ENCODE measurements at places on chromosomes 16 and 17.

- DNase-seq = peak; percentile 16
These were observed 744 bp upstream of the GGNBP2 start for GRCh38 chr17:36544044-36544306.

DNA sequence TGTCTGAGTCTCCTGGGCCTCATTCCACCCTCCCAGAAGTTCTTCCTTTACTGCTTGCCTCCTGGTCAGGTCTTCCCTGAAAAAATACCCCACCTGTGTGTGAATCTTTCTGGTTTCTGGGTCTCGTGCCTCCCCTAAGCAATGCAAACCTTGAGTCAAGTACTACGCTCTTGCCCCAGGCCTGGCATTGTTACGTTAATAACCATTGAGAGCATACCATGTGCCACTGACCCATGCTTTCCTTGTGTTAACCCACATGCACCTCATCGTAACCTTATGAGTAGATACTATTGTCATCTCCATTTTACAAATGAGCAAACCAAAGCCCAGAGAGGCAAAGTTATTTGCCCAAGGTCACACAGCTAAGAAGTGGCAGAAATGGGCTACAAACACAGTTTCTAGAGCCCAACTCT lies 25.4 kb upstream of the TOB1 start:
- no peak for DNase-seq

DNA sequence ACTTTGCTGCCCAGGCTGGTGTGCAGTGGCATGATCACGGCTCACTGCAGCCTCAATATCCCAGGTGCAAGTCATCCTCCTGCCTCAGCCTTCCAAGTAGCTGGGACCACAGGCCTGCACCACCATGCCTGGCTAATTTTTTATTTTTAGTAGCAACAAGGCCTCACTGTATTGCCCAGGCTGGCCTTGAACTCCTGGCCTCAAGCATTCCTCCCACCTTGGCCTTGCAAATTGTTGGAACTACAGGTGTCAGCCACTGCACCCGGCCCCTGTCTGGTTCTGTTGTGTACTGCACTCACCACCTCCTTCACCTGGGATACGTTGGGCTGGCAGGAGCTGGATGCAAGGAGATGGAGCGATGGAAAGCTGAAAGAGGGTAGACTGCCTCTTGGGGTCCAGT lies 8.5 kb downstream of the PLA2G15 start:
- no peak for DNase-seq

- DNase-seq = no peak
These were observed 55.7 kb upstream of the LGALS9 start for GRCh38 chr17:27575096-27575911.

- DNase-seq = no peak
These were observed 34.9 kb upstream of the C16orf78 start for GRCh38 chr16:49338611-49339265.

- no peak for DNase-seq
These were observed 110.7 kb upstream of the DHX40 start for GRCh38 chr17:59454633-59455105.

DNA sequence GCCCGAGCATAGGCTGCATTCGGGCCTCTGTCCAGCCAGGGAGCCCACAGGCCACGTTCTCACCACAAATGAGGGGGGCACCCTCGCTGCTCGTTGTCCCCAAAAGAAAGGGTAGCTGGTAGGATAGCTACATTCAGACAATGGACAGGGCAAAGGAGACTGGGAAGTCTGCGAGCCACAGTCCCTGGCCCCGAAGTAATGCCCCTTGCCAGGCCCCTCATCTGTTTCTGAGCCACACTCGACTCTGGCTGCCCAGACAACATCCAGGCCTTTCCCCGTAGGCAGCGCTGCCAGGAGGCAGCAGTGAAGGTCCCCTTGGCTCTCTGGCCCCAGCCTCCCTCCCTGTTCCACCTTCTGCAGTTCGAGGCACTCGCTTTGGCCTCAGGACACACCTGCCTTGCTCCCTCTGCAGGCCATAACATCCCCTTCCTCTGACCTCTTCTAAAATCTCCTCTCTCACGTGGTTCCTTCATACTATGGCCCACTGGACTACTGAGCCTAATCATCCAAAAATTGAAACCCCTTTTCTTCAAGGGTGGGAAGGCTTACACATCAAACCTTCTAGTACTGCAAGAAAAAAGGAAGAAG lies 12.2 kb downstream of the AIPL1 start:
- no peak for DNase-seq

GRCh38 chr17:78677303-78678221 lies 100.4 kb upstream of the DNAH17 start:
- no peak for DNase-seq

DNA sequence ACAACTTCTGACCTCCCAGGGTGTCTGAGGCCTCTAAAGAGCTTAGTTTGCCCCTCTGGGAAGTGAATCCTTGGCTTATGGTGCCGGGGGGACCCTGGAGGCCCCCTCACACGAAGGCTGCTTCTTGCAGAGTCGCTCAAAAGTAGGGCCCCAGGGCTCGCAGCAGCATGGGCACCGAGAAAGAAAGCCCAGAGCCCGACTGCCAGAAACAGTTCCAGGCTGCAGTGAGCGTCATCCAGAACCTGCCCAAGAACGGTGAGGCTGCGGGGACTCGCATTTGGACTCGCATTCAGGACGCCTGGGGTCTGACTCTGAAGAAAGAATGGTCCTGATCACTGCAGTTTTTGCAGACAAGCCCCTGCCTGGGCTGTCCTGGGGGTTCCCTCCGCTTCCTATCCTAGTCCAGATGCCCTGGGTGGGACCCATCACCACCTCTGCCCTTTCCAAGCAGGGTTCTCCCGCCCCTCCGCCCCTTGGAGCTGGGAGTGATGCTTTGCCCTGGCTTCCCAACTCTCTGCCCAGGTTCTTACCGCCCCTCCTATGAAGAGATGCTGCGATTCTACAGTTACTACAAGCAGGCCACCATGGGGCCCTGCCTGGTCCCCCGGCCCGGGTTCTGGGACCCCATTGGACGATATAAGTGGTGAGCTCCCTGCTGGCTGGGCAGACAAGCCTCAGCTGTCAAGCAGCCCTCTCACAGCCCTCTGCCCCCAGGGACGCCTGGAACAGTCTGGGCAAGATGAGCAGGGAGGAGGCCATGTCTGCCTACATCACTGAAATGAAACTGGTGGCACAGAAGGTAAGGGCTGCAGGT lies 698 bp downstream of the ACBD4 start:
- no peak for DNase-seq

DNA sequence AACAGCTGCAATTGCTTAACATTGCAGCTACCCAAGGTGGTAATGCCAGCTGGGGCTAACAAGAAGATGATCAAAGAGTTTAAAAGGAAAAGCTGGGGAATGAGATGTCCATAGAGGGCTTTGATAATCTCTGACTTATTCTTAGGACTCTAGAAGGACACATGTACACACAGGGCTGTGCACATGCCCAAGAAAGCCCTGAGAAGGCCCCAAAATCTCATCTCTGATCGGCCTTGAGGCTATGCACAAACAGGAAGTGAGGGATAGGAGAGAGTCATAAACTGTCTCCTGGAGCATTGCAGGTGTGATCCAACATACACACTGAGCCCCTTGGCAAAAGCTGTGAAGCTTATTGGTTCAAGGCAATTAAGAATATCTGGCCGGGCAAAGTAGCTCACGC lies 17.2 kb upstream of the RABEP1 start:
- no peak for DNase-seq

DNA sequence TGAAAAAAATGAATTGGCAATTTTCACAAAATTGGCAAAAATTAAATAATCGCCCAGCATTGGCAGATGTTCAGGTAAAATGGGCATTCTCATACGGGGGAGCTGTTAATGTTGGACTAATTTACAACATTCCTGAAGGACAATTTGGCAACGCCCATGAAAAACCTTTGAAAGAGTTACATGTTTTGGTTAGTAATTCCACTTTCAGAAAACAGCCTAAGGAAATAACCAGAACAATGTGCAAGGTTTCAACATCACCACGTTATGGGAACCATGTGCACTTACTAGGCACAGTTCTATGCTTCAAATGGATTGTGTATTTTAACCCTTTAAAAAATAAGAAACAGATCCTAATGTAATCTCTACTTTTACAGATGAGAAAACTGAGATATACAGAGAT lies 62.7 kb downstream of the CDYL2 start:
- DNase-seq = no peak

GRCh38 chr17:75152523-75152921 lies 1.8 kb downstream of the JPT1 start:
- DNase-seq = no peak

GRCh38 chr17:50056961-50057330 lies 1.0 kb downstream of the ITGA3 start:
- no peak for DNase-seq

DNA sequence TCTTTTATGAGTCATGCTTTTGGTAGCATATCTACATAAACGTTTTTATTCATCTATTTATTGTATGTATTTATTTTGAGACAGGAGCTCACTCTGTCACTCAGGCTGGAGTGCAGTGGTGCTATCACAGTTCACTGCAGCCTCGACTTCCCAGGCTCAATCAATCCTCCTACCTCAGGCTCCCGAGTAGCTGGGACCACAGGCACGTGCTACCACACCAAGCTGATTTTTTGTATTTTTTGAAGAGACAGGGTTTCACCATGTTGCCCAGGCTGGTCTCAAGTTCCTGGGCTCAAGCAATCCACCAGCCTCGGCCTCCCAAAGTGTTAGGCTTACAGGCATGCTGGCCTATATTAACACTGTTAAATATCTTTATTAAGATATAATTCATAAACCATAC lies 20.4 kb upstream of the IL4R start:
- DNase-seq = no peak

DNA sequence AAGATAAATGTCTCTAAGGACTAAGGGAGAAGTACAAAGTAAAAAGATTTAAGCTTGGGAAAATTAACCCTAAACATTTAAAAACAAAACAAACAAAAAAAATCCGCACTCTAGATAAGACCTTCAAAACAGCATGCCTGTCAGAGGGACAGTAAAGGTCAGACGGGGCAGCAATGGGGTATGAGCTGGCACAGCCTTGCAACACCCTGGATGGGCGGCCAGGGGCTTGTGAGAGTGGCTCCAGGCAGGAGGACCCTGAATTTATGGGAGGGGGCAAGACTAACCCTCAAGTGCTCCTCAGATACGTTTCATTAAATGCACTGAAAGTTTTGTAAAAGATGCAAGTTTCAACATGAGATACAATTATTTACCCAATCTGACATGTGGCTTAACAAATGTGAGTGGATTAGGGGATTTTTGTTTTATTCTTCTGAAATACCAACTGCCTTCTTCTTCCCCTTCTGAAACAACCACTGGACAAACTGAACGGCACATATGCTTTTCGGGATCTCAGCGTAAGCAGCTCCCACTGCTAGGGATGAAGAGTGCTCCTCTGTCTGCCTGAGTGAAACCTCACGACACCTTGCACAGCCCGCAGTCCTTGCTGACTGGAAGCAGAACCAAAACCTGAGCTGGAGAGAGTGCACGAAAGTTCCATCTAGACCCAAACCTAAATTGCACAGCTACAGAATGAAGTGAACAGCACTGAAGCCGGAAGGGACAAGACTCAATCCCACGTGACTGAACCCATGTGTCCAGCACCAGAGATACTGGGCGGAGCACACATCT lies 128.4 kb downstream of the ANKRD11 start:
- DNase-seq = no peak

GRCh38 chr17:78329263-78330059 lies 30.4 kb downstream of the SOCS3 start:
- DNase-seq = no peak

DNA sequence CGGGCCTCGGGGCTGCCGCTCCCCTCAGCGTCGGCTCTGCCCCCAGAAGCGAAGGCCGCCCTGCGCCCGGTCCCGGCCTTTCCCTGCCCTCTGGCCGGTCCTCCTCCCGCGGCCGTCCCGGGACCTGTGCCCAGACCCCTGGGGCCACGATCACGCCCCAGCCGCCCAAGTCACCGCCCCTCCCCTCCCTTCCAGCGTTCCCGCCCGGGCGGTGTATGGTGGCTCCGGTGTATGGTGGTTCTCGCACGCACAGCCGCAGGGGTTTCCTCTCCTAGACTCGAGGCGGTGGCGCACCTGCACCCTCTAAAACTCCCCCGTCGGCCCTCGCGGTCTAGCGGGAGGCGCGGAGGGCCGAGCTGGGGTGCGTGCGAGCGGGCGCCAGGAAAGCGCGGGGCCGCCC lies 10.0 kb downstream of the TIGD7 start:
- no peak for DNase-seq

DNA sequence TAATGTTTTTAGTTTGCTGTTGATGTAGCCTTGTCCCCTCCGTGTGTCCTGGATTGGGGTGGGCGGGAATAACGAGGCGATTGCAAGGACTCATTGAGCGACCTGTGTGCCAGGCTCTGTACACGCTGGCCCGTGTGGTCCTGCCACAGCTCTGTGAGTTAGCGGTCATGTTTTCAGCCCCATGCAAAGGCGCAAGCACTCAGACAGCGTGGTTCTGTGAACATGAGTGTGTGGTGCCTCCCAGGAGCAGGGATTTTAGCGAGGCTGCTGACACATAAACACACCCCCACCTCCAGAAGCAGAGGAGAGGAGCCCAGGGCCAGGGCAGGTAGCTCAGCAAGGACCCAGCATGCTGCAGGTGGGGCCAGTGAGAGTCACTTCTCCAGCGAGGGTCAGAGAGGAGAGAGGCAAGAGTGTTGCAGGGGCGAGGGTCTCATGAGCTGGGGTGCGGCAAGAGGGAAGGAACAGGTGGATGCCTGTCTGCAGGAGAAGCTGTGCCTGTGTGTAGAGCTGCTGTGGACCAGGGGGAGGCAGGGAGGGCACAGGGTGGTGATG lies 115.3 kb downstream of the OR1D5 start:
- DNase-seq = no peak

DNA sequence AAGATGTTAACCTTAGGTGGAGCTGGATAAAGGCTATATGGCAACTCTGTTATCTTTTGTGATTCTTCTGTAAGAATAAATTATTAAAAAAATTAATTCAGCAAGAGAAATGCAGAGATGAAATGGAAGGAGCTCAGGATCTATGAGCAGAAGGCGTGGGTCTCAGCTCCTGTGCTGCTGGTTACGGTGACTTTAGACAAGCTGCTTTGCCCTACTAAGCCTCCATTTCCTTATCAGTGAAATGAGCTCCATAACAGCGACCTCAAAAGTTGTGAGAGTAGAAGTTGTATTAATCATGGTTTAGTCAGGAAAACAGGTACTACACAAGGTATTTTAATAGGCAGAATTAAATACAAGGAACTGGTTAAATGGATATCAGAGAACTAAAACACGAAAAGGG lies 48.2 kb upstream of the FOXJ1 start:
- DNase-seq = no peak

Measured in HEK293T (cell line).